ENCODE measurements at places on chromosomes 1 and 21.

DNA sequence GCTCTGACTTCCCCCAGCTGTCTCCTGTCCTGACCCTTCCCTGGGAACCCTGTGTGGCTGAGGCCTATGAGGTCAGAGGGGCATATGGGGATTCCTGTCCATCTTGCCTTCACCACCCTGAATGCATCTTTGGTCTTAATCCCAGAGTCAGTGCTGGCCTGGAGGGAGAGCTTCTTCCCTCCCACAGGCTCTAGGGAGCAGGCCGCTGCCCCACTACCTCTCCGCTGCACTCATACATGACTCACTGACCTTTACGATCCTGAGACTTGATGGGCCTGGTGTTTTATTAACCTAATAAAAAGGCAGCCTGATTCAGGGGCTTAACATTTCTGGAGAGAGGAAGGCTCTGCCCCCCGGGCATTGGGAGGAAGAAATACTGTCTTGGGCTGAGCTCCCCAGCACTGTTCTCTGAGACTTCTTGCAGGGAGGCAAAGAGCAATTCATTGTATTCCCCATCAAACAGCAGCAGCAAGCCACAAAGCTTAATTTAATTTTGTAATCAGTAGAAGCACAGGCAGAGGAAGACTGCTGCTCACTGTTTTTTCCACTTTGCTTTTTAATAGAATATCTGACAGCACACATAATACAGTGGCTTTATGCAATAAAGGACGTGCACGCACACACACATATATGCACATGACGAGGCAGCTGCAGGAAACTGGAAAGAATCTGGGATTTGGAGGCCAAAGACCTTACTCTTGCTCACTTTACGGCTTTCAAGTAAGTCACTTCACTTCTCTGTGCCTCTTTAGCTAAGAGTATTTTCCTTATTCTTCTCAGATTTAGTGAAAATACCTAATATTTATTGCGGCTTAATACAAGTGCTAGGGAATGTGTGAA, 89.2 kb upstream of the GRIK3 start:
- DNase-seq: no peak

GRCh38 chr21:35649186-35649585, 411.1 kb downstream of the SETD4 start:
- no peak for DNase-seq

DNA sequence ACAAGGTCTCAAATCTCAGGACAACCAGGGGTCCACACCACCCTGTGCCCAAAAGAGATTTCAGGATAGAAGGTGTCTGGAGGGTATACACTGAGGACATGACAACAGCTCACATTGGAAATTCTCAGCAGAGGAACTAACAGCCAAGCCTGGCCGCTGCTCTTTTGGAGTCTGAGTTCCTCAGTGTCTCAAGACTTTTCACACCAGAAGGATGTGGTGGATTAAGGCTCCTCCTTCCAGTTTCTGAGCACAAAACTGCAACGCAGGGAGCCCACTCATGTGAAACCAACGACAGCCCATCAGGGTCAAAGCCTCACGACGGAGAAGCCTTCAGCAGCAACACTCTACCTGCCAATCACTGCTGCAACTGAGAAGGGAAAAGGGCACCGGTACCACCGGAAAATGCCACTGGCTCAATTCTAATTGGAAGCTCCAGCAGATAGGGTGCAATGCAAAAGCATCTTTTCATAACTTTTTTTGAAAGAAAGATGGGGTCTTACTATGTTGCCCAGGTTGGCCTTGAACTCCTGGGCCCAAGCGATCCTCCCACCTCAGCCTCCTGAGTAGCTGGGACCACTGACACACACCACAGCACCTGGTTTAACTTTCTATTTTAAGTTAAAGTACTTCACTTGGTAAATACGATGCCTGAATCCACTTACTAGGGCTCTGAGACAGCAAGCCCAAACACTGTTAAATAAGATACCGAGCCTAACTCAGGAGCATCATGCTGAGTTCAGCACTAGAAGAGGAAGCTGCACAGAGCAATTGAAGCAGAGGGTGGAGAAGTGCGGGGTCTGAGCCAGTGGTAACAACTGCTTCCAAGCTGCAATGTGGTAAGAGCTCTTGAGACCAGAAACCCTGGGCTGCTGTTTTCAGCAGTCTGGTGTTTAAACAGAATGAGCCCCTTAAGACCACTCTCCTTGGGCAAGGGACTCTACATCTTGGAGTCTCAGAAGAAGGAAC, 7.8 kb downstream of the CAPZB start:
- DNase-seq: no peak

- no peak for DNase-seq
Measured at GRCh38 chr1:50970509-50970887, 453 bp downstream of the CDKN2C start.

DNA sequence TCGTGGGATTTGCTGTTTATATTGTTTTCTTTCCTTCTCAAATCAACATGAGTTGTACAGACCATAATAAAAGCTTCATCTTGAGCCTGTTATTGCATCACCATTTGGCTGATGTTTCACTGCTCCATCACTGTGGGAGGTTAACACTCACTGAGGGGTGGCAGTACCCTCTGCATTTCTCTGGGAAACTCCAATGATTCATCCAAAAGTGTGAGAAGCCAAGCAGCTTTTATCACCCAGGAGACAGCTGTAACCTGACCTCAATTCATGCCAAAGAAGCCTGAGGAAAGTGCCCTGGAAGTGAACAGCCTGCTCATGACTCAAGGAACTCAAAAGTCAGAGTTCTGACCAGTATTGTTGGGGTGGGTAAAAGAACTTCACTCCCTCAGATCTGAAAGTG, 84.1 kb downstream of the GPR88 start:
- DNase-seq: no peak

- no peak for DNase-seq
Measured at GRCh38 chr1:36884029-36884701, 150.2 kb downstream of the GRIK3 start.

DNA sequence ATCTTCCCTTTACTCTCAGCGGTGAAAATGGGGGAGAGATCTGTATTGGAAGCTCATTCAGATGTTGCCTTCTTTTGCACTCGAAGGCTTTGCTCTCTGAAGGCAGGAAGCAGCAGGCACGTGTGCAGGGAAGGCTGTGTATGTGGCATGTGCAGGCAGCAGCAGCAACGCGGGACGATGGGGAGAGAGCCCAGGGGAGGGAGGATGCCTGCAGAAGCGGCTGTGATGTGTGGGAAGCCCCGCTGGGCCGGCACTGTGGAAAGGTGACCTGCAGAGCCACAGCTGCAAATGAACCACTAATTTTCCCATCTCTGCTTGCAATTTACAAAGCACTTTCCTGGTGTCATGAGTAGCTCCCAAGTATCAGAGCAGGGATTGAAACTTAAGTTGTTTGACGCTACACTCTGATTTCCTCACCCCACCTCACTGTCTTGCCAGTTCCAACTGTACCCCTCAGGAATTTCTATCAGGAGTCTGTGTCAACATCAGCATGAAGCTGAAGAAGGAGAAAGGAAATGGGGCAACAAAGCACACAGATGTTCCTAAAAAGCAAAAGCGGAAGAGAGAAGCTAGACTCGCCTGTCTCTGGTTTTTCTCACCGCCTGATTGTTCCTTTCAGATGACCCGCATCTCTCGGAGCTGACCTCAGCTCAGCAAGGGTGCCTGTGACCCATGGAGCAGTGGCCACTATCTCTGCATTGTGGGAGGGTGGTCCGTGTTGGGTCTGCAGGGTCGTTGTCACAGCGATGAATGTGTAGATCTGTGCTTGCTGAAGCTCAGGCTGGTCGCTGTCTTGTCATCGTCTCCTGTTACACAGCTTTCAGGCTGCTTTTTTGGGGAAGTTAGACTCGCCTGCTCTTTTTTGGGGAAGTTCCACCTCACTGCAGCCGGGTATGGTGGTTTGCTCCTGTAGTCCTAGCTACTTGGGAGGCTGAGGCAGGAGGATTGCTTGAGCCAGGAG, 156.1 kb downstream of the KIF26B start:
- no peak for DNase-seq

- DNase-seq: no peak
Measured at GRCh38 chr1:74674278-74675048, 871 bp upstream of the ERICH3 start.

DNA sequence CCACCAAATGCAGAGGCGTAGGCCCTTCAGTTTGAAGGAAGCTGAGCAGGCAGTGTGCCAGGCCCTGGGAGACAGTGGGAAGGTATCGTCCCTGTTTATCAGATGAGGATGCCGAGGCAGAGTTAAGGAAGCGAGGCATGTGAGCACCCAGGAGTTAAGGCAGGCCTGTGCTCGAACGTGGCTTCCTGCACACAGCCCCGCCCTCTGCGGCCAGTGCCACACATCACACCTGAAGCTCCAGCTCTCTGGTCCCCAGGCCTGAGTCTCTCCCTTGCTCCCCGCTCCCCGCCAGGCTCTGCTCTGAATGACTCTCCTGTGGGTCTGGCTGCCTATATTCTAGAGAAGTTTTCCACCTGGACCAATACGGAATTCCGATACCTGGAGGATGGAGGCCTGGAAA, 32.1 kb downstream of the EPHX1 start:
- DNase-seq: no peak

DNA sequence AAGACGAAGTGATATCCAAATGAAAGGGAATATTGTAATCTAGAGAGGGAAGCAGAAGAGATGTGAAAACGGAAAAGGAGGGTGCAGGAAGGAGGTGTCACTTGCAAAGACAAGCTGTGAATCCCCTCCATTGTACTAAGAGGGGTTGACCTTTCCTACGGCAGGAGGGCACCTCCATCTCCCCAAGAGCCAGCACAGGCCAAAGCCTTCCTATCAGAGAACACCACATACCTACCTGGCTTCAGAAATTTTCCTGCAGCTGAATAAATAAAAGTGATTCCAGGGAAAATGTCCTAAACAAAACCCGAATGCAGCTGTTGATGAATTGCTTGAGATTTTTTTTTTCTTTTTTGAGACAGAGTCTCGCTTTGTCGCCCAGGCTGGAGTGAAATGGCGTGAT, 14.3 kb downstream of the KANK4 start:
- DNase-seq: no peak

DNA sequence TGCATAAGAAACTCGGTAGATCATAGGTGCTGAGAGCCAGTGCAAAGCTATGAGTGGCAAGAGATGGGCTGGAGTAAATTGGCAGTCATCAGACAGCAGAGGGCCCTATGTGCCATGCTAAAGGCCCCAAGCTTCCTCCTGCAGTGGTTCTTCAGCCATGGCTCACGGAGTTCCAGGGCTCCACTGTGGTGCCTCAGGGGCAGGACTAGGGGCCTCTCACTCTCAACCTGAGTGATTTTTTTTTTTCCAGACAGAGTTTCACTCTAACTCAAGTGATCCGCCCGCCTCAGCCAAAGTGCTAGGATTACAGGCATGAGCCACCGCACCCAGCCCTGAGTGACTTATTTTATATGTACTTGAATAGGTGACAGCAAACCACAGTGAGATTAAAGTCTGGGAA, 10.4 kb upstream of the GJA8 start:
- no peak for DNase-seq

- DNase-seq: no peak
Measured at GRCh38 chr1:51215169-51215568, 20.9 kb upstream of the RNF11 start.

DNA sequence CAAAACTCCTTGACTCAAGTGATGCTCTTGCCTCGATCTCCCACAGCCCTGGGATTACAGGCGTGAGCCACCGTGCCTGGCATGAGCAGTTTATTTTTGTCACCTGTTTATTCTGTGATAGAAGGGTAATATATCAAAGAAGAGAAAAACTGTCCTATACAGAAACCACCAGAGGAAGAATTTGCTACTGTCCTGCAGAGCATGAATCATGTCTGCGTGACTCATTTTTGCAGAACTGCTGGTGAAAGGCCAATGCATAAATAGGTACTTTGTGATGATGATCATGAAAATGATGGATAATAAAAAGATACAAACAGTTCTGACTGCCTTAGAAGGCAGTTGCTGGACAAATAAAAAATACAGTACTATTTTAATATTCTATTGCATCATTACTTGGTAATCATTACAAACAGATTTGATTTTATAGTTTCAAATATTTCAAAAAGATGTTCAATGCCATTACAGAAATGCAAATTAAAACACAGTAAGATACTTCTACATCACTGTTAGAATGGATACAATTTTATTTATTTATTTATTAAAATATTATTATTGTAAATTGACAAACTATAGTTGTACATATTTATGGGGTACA, 26.5 kb downstream of the RIPPLY3 start:
- no peak for DNase-seq

GRCh38 chr1:24927988-24928688, 1.9 kb downstream of the RUNX3 start:
- DNase-seq: no peak

DNA sequence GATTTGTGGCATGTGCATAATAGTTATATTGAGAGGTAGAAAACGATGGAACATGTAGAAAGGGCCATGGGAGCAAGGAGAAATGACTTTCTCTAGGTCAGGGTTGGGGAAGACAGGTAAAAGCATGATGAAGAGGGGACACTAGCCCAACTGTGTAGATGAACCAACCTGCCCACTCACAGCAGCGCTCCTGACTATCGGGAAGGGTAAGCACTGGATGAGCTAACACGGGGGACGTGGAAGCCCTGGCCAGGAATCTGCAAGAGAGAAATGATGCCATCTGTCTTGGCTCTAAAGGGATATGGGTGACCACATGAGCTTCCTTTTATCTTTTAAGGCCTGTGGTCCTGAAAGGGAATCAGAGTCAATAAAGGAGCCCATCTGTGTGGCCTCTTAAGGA, 36.2 kb upstream of the TMEM125 start:
- DNase-seq: no peak

DNA sequence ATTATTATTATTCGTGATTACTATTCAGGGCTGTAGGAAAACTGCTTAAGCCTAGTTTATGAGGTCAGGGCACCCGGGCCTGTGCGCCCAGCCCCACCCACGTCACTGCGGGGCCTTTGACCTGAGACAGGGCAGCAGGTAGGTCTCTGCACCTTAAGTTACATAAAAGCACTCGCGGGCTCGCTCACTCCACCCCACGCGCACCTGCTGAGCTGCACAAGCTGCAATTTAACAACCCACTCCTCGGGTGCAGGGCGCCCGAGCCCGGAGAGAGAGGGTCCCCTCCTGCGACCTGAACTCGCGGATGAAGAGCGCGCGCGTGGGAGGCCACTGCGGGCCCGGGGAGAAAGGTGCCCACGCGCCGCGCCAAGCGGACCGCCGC, 477 bp downstream of the ICMT start:
- DNase-seq: no peak

- no peak for DNase-seq
Measured at GRCh38 chr1:195529881-195530280, 1078.4 kb downstream of the KCNT2 start.
